ENCODE measurements at places on chromosomes 7 and 10.

- no peak for DNase-seq
These were observed 707 bp downstream of the CLEC2L start for GRCh38 chr7:139523968-139524815.

DNA sequence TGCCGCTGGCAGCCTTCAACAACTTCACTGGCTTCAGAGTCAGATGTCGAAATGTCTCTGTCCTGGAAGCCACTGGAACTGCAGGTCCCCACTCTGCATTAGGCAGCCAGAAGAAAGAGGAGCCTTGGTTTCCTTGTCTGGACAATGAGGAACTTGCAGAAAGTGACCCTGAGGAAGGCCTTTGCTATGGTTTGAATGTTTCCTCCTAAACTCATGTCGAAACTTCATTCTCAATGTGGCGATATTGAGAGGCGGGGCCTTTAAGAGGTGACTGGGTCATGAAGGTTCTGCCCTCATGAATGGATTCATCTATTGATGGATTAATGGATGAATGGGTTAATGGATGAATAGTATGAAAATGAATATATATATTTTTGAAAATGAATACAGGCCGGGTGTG is 61.6 kb upstream of the GPR26 start:
- no peak for DNase-seq

DNA sequence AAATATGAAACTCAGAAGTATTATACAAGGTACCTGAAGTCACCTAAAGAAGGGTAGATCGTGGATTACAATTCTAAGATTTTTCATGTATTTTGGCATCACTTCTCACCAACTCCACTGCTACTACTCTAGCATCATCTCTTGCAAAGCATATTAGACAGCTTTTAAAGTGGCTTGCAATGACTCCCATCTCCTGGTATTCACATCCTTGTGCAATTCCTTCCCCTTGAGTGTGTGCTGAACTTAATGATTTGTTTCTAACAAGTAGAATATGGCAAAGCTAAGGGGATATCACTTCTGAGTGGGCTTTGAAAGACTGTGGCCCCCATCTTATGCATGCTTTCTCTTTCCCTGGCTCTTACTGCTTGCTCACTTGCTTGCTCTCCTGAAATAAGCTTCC is 280.2 kb downstream of the SNX13 start:
- no peak for DNase-seq

- no peak for DNase-seq
These were observed 624.5 kb downstream of the PARD3 start for GRCh38 chr10:34190580-34190979.

- no peak for DNase-seq
These were observed 54.1 kb downstream of the PTPRN2 start for GRCh38 chr7:158533386-158534133.

- DNase-seq = no peak
These were observed 10.2 kb downstream of the CRTAC1 start for GRCh38 chr10:98020254-98020653.

DNA sequence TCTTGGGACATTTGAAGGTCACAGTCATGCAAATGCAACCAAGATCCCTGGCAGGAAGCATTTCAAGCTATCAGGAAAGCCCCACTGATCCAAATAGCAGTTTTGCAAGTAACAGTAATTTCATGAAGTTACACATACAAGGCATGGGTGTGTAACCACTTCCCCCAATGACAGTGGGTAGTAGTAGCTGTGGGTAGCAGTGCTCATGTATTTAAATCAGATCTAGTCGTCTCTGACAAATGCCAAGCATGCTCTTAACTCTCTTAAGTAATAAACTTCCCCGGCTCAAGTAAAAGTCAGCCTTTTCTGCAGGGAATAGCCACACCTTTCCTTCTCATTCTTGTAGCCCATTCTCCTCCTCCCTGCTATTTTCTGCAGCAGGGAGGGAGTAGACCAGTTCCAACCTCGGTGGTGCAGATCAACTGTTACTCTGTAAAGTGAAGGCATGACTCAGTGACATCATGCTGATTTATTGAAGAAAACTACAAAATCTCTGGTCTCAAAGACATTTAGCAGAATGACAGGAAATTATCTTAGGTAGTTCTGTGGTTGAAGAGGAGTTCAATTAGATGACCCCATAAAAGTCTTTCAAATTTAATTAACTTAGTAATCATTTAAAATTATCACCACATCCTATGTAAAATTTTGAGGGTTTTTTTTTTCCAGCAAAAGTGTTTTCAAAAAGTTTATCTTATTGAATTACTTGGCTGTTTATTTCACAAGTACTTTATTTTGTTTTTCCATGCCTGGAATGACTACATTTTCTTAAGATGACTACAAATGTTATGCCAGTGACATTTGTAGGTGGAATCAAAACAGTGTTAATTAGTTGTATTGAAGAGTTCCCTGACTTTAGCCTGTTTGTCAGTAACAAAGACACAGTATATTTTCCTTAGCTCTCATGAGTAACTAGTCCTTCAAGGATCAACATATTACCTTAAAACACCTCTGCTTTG is 568.3 kb downstream of the INHBA start:
- DNase-seq = no peak

GRCh38 chr10:85767891-85768290 is 598.7 kb downstream of the GRID1 start:
- no peak for DNase-seq

DNA sequence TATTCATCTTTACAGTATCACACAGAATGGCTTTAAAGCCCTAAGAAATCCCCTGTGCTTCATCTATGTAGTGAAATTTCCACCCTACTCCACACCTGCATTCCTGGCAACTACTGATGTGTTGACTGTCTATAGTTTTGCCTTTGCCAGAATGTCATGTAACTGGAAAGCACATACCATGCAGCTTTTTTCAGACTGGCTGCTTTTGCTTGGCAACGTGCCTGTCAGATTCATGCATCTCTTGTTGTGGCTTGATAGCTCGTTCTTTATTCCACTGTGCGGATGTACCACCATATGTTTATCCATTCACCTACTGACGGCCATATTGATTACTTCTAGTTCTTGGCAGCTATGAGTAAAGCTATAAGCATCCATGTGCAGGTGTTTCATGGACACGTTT is 30.6 kb downstream of the RBM17 start:
- DNase-seq = no peak

- DNase-seq = peak; percentile 82
These were observed 7.1 kb downstream of the SHH start for GRCh38 chr7:155804897-155805825.

DNA sequence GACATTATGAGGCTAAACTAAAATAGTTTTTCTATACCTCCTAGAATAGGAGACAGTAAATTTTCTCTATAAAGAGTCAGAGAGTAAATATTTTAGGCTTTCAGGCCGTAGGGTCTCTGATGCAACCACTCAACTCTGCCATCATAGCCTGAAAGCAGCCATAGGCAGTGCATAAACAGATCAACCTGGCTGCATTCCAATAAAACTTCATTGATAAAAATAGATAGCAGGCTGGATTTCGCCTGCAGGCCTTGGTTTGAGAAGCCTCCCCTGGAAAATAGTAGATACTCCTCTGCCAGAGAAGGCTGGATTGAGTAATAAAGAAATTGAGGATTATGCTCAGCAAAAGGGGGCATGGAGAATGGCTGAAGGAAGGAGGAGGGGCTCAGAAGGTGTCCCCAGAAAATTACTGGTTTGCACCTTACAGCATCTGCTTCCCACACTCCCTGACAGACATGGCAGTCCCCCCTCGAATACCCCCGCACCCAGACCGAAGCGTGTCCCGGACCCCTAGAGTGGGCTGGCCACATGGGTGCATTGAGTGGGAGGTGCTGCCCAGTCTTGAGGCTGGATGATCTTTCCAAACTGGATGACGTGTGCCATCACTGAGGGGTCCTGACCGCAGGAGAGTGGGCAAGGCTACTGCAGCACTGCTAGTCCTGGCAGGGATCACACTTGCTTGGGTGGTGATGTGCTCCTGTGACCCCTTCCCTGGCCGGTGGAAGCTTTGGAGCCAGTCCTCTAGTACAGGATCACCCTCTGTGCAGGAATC is 126.6 kb downstream of the PTPN20 start:
- DNase-seq = peak; percentile 11

DNA sequence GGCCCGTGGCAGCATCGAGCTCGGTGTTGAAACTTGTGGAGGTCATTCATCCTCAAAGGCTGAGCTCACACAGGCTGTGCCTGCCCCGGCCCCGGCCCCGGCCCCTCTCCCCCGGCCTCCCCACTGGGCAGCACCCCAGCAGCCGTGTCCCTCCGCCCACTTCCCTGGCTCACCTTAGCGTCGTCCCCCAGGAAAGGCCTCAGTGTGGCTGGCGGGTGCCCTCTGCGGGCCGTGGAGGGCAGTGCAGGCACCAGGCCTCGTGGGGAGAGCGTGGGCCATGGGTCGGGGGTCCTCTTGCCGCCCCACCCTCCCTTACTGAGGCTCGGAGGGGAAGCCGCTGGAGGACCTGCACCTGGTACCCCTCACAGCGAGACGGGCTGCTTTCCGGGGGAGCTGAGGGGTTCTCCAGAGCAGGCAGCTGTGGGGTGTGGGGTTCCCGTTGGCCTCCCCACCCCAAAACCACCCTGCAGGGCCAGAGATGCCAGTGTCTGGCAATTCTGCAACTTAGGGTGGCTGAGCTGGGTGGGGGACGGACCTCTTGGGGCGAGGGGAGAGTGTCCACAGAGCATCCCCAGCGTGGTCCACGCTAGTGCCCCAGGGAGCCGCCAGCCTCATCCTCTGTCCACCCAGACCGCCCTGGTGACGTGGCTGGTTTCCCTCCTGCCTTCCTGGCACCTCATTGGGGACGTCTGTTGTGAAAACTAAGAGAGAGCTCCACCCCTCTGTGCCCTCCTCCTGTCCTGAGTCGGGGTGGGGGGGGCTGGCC is 44.2 kb upstream of the DPYSL4 start:
- DNase-seq = peak; percentile 24

- DNase-seq = peak; percentile 68
These were observed 3.5 kb downstream of the NRCAM start for GRCh38 chr7:108452707-108453106.

- DNase-seq = no peak
These were observed 100.6 kb upstream of the SEMA3E start for GRCh38 chr7:83749495-83749894.

DNA sequence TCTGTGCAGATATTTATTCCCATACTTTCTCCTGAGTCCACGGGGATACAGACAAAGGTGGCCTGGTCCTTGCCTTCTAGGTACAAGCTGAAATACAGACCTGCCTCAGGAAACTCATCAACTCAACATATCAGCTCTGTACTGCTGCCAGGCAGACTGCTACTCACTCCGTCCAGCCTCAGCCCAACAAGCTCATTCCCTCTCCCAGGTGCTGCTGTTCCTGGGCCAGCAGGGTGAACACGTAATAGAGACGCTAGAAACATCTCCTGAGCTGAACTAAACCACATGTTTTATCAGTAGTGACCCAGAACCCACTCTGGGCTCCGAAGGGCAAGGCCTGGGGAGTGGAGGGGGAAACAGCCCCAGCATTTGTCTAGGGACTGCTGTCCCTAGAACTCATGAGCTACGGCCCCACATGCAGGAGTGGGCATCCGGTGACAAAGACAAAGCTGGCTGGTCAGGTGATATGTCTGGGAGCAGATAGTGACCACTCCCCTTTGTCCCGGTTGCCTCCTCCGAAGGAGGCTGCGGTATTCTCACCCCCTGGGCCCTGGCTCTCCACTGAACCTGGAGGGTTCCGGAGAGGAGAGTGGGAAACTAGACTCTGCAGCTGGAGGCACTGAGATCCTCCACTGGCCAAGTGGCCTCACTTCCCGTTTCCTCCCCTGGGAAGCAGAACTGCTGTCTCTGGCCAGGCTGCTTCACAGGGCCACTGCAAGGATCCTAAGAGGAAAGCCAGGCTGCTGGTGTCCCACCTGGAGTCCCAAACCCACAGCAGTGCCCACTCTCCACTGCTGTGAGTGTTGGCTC is 116.1 kb downstream of the FAM53B start:
- DNase-seq = no peak

GRCh38 chr10:49318028-49318427 is 19.1 kb downstream of the C10orf71 start:
- DNase-seq = no peak

GRCh38 chr10:102713814-102714620 is at the start of gene ARL3:
Gene ARL3, minus strand, starts transcription at chr10:102714397. Its CDS starts 122 bp downstream, at chr10:102714275.
- peak; percentile 99 for DNase-seq

GRCh38 chr10:79354615-79355014 is 7.3 kb downstream of the PPIF start:
- DNase-seq = no peak

- DNase-seq = no peak
These were observed 23.0 kb upstream of the EGFR start for GRCh38 chr7:54995610-54996363.

DNA sequence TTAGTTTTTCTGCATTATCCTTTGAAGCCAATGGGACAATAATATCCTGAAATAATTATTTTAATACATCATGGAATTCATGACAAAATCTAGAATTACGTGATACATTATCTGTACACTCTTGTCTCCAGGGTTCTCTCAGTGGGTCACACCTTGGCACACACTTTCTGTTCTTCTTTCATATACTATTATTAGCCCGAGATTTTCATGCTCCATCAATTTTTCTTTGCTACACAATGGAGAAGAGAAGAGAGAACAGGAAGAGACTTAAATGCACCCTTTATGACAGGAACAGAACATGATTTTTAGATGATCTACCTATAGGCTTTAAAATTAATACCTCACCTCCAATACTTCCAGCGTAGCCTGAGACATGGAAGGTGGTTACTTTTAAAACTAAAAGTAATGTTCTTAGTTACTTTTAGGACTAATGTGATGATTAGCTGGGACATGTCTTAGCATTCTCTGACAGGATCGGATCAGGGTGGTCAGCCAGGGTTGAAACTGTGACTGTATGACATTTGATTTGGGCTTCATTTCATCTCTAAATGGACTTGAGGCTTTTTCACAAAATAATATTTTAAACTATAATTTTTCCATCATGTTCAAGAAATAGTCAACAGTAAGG is 148.2 kb upstream of the WNT16 start:
- DNase-seq = no peak

DNA sequence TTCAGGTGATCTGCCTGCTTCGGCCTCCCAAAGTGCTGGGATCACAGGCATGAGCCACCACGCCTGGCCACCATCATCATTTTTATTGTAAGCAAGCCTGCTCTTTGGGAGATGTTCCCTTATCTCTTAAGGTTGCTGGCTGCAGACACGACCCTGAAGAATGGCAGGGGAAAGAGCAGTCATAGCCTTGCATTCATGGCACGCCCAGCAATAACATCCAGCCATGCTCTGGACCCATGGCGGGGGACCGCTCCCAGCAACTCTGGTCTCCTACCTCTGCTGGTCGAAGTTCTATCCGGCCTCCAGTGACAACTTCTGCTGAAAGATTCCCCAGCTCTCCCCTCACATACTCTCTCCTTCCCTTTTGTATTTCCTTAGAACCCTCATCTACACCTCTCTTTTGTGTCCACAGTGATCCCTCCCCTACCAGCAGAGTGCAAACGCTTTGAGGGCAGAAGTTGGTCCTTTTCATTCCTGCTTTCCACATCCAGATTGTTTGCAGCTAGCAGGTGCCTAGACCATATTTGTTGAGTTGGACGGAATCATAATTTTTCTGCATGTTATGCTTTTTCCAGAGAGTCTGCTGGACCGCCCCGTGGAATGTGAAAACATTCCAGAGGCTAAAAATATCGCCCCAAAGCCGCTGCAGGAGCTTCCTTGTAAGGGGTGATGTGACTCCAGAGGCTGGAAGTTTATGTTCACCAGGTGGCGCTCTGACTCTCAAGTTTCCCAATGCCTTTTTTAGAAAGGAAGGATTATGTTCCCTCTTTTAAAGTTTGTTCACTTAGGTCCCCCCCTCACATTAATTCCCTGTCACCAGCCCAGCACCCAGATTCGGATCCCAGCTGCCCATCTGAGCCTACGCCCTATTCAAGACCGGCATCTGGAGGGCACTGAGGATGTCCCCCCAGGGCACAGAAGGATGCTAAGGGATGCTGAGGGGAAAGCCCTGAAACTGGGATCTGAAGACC is 4.3 kb upstream of the MARVELD1 start:
- peak; percentile 63 for DNase-seq
